ENCODE measurements at places on chromosomes 5 and 9.

GRCh38 chr9:128163523-128164306 lies 3.6 kb downstream of the BBLN start:
- DNase-seq, result no peak

GRCh38 chr5:1887588-1888360 lies 5.0 kb upstream of the IRX4 start:
- no peak for DNase-seq

- DNase-seq, result no peak
Measured at GRCh38 chr5:168793841-168794837, 215.0 kb upstream of the PANK3 start.

DNA sequence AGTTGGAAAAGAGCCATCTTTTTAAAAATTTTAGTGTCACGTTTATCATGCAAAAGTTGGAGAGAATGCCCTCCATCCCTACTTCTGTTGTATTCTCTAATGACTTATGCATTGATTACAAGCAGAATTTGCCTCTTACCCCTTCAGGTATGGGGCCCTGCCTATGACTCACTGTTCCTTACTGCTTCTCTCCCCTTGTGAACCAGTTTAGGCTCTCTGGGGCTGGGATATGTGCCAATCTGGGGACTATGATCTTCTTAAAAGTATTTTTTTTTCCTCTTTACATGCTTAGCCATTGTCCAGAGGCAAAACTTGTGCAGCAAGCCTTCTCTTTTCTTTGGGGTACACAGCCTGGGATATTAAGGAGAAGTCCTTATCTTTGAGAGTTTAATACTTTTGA lies 37.4 kb downstream of the CAMK4 start:
- no peak for DNase-seq

- DNase-seq, result no peak
Measured at GRCh38 chr5:96254980-96255691, 177.9 kb downstream of the PCSK1 start.

DNA sequence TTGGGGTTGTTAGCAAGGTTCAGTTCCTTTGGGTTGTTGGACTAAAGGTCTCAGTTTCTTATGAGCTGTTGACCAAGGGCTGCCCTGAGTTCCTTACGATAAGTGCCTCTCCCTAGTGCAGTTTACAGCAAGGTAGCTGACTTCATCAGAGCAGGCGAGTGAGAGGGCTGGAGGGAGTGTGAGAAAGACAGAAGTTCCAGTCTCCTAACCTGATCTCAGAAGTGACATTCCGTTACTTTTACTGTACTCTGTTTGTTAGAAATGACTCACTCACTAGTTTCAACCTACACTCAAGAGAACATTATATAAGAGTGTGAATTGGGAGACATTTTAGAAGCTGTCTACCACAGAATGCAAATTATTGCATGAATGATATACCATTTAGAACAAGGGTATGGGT lies 21.2 kb upstream of the IL31RA start:
- no peak for DNase-seq

- DNase-seq, result no peak
Measured at GRCh38 chr5:448061-448765, 5.2 kb downstream of the EXOC3 start.

- peak; percentile 72 for DNase-seq
Measured at GRCh38 chr9:124551472-124552272, 44.5 kb upstream of the NR5A1 start.

GRCh38 chr5:68315679-68316271 lies 100.2 kb downstream of the PIK3R1 start:
- peak; percentile 37 for DNase-seq

- DNase-seq, result no peak
Measured at GRCh38 chr5:1390861-1391600, 46.1 kb upstream of the CLPTM1L start.

DNA sequence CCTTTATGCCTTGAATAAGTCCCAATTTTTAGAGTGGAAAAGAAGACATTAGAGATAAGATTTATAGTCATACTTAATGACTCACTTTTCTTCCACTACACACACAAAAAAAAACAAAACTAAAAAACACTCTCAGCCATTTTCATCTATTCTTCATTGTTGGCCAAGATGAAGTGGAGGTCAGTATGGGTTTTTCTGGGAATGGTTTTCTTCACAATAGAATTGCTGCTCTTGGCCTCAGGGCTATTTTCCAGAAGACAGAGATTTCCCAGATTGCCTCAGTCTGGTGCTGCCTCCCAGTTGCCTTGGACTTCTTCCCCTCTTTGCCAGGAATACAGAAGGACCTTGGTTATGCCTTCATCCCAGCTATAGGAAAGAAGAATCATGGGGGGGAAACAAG lies 463.7 kb downstream of the TMEM232 start:
- no peak for DNase-seq

DNA sequence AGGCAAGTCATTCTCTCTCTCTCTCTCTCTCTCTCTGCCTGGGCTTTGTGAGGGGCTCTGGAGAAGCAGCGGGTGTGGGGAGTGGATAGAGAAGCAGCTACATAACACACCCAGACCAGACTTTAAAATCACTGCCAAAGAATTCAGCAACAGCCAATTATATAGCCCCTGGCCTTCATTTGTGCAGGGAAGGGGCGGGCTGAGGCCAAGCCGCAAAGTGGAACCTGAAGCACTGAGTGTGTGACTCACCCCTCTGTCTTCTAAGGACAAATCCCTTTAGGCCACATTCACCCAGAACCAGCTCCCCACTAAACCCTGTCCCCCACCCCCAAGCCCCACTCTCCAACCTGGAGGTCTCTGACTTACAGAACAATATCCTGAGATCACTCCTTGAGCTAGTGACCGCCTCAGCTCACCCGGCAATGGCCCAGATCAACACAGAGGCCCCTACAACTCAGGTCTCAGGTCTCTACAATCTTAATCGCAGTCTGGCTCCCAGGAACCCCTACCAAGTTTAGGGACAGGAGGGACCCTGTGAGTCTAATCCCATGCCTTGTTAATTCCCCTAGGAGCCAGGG lies 6.0 kb downstream of the B4GALT1 start:
- peak; percentile 42 for DNase-seq

DNA sequence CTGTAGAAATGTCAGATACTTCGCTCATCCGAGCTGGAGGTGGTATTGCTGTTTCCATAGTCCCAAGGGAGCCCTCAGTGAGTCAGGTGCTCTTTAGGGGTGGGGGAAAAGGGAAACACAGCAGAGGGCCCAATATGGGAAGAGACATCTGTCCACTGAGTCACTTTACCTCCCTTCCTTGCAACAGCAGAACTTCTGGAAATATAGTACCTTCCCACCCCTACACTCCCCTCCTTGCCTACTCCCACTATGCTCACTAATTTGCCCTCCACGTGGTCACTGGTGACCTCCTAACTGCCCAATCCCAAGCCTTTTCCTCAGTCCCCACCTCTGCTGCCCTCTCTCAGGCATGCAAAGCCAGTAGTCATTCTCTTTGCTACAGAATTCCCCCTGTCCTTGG lies 1.9 kb downstream of the HK3 start:
- no peak for DNase-seq

DNA sequence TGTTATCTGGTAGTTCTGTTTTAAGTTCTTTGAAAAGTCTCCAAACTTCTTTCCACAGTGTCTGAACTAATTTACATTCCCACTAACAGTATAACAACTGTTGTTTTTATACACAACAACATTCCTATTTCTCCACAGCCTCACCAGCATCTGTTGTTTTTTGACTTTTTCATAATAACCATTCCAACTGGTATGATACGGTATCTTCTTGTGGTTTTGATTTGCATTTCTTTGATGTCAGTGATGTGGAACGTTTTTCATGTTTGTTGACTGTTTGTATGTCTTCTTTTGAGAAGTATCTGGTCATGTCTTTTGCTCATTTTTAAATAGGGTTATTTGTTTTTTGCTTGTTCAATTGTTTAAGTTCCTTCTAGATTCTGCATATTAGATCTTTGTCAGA lies 12.6 kb upstream of the GRAMD2B start:
- DNase-seq, result no peak

GRCh38 chr9:81898851-81899250 lies 29.4 kb upstream of the SPATA31D4 start:
- DNase-seq, result no peak

DNA sequence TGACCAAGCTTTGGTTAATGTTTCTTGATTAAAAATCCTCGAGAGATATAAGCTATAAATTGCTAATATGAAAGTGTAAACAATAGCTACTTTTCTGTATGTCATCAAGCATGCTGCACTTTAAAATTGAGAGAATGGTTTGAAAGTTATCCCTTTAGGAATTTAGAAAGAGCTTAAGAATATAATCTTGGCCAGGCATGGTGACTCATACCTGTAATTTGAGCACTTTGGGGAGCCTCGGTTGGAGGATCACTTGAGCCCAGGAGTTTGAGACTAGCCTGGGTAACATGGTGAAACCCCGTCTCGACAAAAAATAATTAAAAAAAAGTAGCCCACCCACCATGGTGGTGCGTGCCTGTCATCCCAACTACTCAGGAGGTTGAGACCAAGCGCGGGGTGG lies 12.2 kb upstream of the MROH2B start:
- DNase-seq, result no peak

DNA sequence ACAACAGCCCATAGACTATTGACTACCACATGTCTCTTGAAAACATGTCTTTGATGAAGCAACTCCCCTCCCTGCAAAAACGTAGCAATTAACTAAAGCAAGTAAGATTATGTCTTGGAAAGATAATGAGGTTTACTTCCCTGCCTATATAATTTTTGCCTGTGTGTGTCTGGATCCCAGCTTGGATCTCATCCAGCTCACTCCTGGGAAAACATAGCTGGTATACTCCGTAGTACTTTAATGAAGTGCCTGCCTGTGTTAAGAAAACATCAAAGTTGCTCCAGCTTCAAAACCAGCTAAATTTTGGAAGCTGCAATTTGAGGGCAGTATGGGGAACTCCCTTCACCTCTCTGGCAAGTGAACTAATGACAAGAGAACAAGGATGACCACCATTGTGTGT lies 182.6 kb upstream of the C9orf72 start:
- DNase-seq, result no peak

DNA sequence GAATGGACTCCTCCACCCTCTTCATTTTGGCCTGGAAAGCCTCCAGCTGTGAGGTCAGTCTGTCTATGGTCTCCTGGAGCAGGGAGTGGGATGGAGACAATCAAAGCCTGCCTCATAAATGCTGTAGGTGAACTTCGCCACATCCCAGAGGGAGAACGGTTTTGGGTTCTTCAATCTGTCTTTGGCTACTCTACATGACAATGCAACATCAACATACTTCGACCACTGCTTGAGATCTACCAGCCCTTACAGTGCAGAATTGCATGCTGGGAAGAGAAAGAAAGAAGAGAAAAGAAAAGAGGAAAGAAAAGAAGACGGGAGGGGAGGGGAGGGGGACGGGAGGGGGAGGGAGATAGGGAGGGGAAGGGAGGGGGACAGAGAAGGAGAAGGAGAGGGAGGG lies 28.5 kb upstream of the ANXA6 start:
- DNase-seq, result no peak

- DNase-seq, result no peak
Measured at GRCh38 chr9:93890436-93890935, 64.7 kb downstream of the BARX1 start.

- DNase-seq, result peak; percentile 65
Measured at GRCh38 chr5:21919414-21920022, 933.6 kb downstream of the CDH12 start.

- DNase-seq, result no peak
Measured at GRCh38 chr9:99576002-99576401, 245.7 kb upstream of the NR4A3 start.

- no peak for DNase-seq
Measured at GRCh38 chr5:166354332-166354731, 1937.1 kb upstream of the WWC1 start.

GRCh38 chr9:89603767-89604665 lies 796 bp upstream of the GADD45G start:
- peak; percentile 65 for DNase-seq

All from hematopoietic multipotent progenitor cell treated with erythropoietin and hydrocortisone succinate and interleukin-3 and kit ligand, for 6 days (in vitro differentiated cells).